Stimulated activated CD4-positive, alpha-beta T cell treated with anti-CD3 and anti-CD28 coated beads, Interleukin-15, amount 100 ng/mL, for 1 hour (primary cell): ENCODE measurements at places on chromosomes 6 and 20.

GRCh38 chr6:106546261-106546690 lies 83.0 kb downstream of the RTN4IP1 start:
- DNase-seq = no peak

- DNase-seq = no peak
Measured at GRCh38 chr6:3368685-3369084, 88.2 kb downstream of the SLC22A23 start.

DNA sequence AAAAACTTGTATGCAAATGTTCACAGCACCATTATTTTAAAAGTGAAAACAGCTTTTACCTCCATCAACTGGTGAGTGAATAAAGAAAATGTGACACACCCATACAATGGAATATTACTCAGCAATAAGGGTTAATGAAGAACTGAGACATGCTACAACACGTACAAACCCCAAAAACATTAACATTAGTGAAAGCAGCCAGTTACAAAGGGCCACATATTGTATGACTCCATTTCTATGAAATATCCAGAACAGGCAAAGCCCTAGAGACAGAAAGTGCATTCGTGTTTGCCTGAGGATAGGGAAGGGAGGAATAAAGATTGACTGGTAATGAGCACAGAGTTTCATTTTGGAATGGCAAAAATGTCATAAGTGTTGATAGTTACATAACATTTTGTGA lies 21.5 kb downstream of the EPM2A start:
- DNase-seq = no peak

GRCh38 chr6:132780770-132781371 lies 17.6 kb downstream of the SLC18B1 start:
- no peak for DNase-seq

DNA sequence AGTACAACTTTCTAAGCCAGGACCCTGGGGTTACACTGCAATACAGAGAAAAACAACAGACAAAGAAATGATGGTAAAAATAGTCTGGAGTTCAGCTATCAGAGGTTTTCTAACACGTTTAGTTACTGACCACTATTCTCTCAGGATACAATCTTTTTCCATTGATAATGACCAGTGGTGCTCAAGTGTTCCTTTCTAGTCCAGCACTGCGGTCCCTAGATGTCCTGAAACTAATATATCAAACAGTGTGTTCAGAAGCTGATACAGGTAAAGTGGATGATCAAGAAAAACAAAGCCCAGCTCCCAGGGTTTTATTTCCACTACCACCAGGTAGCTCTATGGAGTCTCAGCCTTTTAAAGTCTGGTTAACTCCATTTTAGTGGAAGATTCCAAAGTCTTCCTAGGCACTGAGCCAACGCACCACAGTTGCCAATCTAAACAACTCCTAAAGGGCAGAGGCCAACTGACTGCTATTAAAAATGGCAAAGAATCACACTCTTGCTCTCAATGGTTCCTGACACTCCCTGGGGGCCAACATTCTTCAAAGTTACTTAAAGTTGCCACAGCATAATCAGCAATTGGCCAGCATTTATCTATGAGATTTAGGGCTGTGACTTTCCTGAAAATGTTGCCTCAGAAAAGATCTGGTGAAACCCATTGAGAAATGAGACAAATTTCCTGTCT lies 38.2 kb downstream of the DZANK1 start:
- DNase-seq = no peak

DNA sequence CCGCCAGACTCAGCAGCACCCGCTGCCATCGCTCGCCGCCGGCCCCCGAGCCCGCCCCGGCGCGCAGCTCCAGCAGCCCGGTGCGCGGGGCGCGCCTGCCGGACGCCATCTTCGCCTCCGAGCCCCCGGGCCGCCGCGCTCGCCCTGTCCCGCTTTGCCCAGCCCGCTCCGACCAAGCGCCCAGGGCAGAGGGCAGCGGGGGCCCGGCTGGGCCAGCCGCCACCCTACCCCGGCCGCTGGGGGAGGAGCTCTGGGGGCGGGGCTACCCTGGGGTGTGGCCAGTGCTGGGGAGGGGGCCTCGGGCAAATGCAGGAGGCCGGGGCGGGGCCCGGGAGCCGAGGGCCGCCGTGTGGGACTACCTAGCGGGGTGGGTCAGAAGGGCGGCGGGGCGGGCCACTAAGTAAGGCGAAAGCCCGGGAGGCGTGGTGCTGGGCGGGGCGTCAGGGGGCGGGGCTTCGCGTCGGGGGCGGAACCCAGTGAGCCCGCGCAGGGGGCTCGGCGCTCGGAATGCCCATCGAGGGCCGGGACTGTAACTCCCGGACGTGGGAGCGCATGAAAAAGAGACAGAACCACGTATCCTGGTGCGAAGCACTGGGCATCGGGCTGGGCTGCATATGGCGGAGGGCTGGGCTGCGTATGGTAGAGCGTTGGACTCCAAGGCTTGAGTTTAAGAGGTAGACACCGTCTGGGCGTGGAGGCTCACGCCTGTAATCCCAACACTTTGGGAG lies at the start of gene SNTA1:
Gene SNTA1 (minus strand): TSS at position 252 of the 728 bp plus-strand sequence. CDS start 143 bp downstream, at position 109.
- peak; percentile 81 for DNase-seq

DNA sequence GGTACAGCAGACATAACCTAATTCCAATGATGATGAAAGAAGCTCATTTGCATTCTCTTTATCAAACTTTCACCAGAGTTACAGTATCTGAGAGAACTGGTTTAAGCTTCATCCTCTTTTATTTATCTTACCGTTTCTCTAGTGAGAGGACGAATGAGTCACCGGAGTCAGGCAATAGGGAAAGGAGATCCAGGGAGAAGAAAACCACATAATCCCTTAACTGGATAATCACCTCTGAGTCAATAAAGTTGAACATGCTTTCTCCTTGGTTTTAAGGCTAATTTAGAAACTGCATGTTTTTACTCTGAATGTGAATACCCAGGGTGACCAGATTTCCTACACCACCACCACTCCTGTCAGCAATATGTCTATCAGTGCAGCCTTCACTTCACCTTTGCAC lies 313.7 kb upstream of the TBX18 start:
- no peak for DNase-seq

DNA sequence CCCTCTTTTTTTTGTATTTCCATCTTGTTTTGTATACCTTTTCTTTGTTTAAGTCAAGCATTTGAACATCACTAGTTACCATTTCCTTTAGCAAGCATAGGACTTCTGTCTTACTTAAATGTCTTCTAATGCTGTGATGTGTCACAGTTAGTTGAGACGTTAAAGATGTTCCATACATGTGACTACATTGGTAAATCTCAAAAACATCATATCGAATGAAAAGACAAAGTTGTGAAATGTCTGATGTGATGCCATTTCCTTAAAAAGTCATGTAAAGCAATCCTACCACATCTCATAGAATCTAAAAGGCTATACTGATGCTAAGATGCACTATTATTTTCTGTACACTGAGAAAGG lies 26.8 kb downstream of the SLC16A10 start:
- DNase-seq = no peak

DNA sequence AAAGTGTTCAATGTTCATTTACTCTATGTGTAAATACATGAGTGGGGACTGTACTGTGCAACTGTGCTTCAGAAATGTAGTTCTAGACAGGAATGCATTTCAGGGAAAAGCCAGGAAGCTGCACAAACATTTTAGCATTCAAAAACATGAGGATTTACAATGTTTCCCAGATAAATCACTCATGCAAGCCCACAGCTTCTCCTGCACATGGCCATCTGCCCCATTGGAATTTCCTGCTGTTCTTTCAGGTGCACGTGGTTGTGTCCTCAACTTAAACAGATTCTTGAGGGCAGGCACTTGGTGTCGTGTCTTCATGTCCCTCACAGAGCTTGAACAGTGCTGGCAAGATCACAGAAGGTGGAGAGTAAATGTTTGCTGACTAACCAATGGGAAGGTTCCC lies 101.5 kb downstream of the UNC5CL start:
- DNase-seq = no peak

- DNase-seq = no peak
Measured at GRCh38 chr6:132971676-132972075, 157.3 kb downstream of the RPS12 start.

DNA sequence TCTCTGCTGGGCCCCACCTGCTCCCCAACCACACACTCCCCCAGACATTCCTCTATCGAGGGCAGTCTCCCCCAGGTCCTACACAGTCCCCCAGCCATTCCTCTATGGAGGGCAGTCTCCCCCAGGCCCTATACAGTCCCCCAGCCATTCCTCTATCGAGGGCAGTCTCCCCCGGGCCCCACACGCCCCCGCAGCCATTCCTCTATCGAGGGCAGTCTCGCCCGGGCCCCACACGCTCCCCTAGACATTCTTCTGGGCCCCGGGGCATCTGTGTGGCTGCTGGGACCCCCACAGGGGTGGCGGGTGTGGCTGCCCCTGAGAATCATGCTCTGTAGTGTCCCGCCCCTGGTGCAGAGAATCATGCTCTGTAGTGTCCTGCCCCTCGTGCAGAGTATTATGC lies 43.6 kb upstream of the BHLHE23 start:
- DNase-seq = no peak

GRCh38 chr20:33442136-33443005 lies 1.2 kb downstream of the SNTA1 start:
- DNase-seq = no peak

DNA sequence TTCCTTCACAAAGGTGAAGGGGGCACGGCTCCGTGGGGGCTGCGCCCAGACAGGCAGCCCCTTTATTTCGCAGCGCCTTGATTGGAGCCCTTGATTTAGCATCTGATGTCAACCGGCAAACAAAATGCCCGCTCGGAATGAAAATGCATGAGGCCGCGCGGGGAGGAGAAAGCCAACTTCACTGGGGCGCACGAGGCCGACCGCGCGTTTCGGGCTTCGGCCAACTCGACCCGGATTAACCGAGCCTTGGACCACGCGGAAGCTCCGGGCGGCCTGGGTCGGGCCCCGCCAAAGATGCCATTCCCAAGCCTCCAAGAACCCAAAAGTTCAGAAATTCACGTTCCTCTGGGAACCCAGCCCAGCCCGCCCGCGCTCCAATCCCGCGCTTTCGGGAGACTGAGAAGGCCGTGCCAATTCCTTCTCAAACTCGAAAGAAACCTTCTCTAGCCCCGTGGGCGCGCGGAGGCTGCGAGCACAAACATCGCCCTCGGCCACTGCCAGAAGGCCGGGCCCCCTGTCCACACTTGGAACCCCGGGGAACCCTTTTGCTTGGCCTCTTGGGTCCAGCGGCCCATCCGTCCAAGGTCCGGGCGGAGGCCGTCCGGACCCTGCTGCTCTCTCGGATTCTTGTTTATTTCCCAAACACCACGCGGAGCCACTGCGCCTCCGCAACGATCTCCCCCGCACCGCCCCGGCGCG lies 879 bp upstream of the INSM1 start:
- no peak for DNase-seq

DNA sequence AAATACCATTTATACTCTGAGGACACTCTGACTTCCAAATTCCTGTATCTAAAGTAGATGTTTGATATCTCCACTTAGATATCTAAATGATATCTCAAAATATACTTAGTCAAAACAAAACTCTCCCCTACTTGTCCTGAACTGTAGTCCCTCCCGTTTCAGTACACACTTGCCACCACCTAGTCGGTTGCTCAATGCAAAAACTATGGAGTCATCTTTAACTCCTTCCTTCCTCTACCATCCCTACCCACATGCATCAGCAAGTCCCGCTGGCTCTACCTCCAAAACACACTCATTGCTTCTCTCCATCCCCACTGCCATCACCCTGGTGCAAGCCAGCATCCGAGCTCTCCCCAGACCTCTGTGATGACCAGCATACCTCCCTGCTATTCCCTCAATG lies 13.2 kb downstream of the STX7 start:
- no peak for DNase-seq

- no peak for DNase-seq
Measured at GRCh38 chr6:3489027-3489757, 32.3 kb upstream of the SLC22A23 start.

GRCh38 chr20:63365601-63366389 lies 4.6 kb upstream of the CHRNA4 start:
- no peak for DNase-seq

GRCh38 chr6:15378866-15379265 lies 133.0 kb downstream of the JARID2 start:
- DNase-seq = no peak

DNA sequence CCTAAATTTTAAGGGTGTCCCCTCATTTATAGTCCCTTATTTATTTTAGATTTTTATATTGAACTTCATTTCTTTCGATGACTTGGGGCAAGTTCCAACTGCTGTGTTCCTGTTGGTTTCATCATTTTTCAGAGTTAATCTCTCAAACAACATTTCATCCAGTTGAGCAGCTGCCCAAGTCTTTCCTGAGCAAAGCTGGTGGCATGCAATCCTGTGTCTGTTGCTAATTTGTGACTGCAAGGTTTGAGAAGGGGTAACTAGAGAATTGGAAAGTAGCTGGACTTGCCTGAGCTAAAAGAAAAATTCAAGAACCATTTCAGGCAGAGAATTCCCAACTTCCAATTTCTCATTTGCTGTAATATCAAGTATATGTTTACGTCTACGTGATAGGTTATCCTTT lies 881.5 kb upstream of the SLC35B3 start:
- DNase-seq = no peak

DNA sequence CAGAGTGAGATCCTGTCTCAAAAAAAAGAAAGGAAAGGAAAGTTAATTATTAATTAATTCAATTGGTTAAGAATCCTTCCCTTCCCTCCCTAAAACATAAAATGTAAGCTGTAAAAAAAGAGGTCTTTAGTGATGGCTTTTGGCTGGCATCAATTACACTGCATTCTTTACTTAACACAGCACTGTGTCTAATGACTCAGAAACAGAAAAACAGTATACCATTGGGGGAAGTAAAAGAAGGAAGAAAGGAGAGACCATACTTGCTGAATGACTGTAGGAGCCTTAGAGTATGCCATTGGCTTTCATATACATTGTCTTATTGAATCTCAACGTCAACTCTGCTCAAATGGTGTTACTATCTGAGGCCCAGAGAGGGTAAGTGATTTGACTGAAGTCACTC lies 18.3 kb upstream of the CITED2 start:
- no peak for DNase-seq

DNA sequence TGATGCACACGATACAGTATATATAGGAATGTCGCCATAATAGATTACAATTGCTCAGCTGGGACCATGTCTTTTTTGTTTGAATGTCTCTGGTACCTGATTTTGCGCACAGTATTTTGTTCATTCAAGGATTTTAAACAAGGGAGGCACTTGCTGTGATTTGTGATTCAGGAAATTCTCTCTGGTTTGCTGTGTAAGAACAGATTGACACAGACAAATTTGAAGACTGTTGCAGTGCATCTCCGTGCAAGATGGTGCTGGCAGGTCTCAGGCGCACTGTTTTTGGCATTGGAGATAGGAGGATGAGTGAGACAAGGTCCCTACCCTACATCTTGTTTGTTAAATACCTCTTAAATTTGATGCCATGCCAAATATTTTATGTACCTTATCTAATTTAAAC lies 2.5 kb downstream of the MAPRE1 start:
- DNase-seq = no peak
